Spinal cord (tissue), 10 donors: ENCODE measurements at places on chromosomes 2 and 18.

DNA sequence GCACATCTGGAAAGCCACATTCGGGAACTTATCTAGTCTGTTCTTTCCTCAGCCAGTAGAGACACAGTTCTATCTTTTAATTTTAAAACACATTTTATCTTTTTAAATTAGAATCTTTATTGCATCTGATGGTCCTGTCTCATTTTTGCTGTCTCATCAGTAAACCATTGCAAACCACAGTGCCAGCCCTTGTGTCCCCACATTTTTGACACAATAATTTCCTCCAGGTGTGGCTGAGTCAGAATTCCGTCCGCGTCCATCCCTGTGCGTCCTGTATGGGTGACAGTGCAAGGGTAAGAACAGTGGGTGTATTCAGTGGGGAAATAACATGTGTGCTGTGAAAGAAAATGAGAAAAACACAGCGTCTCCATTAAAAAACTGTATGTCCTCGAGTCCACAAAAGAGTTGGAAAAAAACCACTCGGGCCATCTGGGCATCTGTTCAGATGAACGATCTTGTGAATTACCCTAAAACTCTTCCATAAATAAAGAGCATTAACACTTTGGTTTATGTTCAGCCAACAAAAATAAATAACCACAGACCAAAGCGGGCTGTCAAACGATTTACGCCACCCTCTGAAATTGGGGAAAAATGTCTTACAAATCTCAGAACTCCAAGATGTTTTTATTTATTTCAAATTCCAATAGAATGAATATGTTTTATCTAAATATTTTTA, 137.3 kb downstream of the ZNF516 start:
- DNase-seq: no peak

- no peak for DNase-seq
Observed at GRCh38 chr18:12333506-12334290, 25.7 kb downstream of the TUBB6 start.

DNA sequence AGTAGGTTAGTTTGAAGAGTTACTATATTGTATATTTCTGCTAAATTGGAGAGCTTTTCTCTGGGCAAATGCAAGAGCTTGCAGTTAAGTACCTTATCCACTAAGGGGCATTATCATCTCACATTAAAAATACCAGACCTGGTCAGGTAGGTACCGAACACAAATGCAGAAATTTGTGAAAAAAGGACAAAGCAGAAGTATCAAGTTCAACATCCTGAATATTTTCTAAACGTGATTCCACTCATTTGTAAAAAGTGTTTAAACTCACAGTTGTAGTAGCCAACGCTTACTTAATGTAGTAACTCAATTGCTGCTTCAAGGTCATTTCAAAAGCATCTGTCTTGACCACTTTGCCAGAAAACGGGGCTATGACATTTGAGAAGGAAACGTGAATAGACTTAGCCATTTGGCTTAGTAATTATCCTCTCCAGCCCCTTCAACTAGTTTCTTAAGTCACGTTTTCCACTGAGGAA, 52.1 kb downstream of the CYRIA start:
- DNase-seq: no peak

- no peak for DNase-seq
Observed at GRCh38 chr2:193253014-193253530, 1058.3 kb upstream of the TMEFF2 start.

DNA sequence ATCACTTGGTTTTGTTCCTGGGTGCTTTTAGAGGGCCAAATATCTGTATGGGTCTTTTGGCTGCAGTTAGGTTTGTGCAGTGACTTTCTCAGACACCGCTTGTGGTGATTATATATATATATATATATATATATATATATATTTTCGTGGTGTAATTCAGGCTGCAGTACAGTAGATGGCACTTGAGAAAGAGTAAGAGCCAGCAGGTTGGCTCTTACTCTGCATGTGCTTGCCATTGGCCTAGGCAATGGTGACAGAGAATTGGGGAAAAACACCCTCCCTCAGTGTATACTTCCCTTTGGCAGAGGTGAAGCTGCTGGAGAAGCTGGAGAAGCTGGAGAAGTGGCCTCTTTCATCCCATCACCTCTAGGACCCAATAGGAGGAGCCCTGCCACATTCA, 22.2 kb upstream of the MYL1 start:
- no peak for DNase-seq

- no peak for DNase-seq
Observed at GRCh38 chr2:216927163-216927562, 67.3 kb upstream of the TNP1 start.

DNA sequence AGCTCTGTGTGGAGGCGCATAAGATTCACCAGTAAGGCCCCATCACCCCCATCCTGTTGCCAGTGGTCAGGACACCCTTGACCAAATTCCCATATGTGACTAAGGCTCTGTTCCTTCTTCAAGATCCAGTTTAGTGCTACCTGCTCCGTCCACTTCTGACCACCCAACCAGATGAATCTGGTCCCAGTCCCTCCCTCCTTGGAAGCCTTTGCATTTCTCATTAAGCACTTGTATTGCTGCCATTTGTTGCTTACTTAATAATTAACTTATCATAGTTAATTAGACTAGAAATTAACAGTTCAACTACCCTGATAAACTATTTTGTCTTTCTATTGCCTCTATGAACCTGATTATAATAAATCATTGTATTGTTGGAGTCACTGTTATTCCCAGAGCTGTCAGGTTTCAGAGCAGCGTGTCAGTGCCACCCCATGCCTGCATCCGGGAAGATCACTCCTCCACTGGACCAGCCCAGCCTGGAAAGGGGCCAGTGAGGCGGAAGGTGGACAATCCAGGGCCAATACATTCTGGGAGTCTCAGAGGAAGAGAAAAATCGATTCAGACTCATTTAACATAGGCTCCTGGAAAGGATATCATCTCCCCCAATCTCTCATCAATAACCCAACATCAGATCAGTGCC, 9.5 kb upstream of the NAT8 start:
- DNase-seq: no peak

GRCh38 chr2:128502200-128502599, 183.5 kb upstream of the HS6ST1 start:
- no peak for DNase-seq
